ENCODE measurements at places on chromosomes 1 and 21.

- no peak for DNase-seq
Observed at GRCh38 chr1:19204446-19205266, 5.4 kb downstream of the UBR4 start.

DNA sequence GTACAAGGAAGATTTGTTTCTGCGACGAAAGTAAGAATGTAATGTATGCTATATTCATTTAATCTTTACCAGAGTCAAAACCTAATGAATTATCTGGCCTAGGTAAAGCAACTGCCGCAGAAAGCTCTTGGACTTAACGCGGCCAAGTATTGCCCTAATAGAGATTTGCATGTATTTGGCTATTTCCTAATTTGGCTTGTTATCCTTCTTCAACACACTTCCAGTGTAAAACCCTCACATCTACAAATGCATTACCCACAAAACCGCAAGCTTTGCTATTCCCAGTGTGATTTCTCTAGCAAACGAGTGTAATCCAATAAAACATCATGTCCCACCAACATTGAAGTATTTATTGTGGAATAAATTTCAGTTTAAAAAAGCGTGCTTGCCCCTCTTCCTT, 123.8 kb upstream of the LMO4 start:
- DNase-seq = no peak

GRCh38 chr21:40029888-40030287, 162.7 kb downstream of the PCP4 start:
- no peak for DNase-seq

DNA sequence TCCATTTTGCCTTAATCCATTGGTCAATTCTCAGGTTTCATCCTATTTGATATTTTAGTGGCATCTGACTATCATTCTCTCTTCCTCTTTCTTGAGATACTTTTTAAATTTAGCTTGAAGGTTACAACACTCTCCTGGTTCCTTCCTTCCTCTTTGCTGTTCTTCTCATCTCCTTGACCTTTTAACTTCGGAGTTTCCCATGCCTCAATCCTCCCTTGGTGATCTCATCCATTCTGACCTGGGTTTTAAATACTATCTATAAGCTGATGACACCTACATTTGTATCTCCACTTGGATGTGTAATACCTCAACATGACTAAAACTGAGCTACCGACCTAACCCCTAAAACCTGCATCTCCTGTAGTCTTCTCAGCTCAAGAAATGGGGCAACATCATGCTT, 4.8 kb upstream of the ZNF687 start:
- DNase-seq = no peak

DNA sequence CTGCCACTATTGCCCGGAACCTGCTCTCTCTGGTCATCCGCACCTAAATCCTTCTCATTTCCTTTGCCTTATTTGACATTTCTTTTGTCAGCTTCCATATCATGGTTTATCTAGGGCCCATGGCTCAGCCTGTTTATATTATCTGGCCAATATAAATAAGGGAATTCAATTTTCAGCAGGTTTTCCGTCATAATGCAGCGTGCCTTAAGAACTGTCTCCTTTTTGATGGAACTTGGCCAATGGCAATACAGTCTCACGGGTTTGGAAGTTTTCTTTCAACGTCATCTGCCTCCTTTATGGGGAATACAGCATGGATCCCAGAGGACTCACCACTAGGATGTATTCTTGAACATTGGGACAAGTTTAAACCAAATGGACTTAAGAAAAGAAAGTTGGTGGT, 77.8 kb upstream of the KIAA0040 start:
- no peak for DNase-seq

- no peak for DNase-seq
Observed at GRCh38 chr1:62092110-62092509, 102.5 kb upstream of the L1TD1 start.
